ENCODE measurements at places on chromosomes 2 and 18. TPM values are rescaled to one million over a fixed set of nuclear protein-coding genes. Genes with fewer than 3 reads are reported as not detected.

GYPC gene
- total RNA-seq = 29.0 TPM

DSEL gene
- 32.9 TPM for total RNA-seq

NYAP2 gene
- 8.2 TPM for total RNA-seq

TRABD2A gene
- total RNA-seq = 0.77 TPM

TGFBRAP1 gene
- 28.0 TPM for total RNA-seq

ZNF519 gene
- total RNA-seq = 24.3 TPM

GPR55 gene
- total RNA-seq = not detected

PAIP2B gene
- 20.4 TPM for total RNA-seq

SPP2 gene
- total RNA-seq = not detected

LIPG gene
- total RNA-seq = 20.2 TPM

ACMSD gene
- not detected for total RNA-seq

TUBA4B gene
- not detected for total RNA-seq

SAG gene
- 16.7 TPM for total RNA-seq

OSBPL1A gene
- 80.8 TPM for total RNA-seq

GREB1 gene
- 18.5 TPM for total RNA-seq

CCDC141 gene
- total RNA-seq = 19.2 TPM

NEU4 gene
- 0.66 TPM for total RNA-seq

PRKCE gene
- total RNA-seq = 18.9 TPM

PCGF1 gene
- 13.6 TPM for total RNA-seq

CDK5R2 gene
- total RNA-seq = 16.2 TPM

AGXT gene
- not detected for total RNA-seq

KCNG2 gene
- 1.9 TPM for total RNA-seq

NEU2 gene
- total RNA-seq = not detected

Measured in camera-type eye (tissue), 1 donor.